ENCODE measurements at places on chromosomes 2 and 18.
A peak's percentile ranks its signal among the peaks of the same experiment; 100 is the strongest.

- no peak for DNase-seq
These were observed 30.9 kb upstream of the UBE2F start for GRCh38 chr2:237935740-237936452.

GRCh38 chr18:44096016-44096415 lies 584.7 kb upstream of the SETBP1 start:
- DNase-seq, result no peak

- no peak for DNase-seq
These were observed 19.0 kb upstream of the SERTAD2 start for GRCh38 chr2:64672708-64673107.

DNA sequence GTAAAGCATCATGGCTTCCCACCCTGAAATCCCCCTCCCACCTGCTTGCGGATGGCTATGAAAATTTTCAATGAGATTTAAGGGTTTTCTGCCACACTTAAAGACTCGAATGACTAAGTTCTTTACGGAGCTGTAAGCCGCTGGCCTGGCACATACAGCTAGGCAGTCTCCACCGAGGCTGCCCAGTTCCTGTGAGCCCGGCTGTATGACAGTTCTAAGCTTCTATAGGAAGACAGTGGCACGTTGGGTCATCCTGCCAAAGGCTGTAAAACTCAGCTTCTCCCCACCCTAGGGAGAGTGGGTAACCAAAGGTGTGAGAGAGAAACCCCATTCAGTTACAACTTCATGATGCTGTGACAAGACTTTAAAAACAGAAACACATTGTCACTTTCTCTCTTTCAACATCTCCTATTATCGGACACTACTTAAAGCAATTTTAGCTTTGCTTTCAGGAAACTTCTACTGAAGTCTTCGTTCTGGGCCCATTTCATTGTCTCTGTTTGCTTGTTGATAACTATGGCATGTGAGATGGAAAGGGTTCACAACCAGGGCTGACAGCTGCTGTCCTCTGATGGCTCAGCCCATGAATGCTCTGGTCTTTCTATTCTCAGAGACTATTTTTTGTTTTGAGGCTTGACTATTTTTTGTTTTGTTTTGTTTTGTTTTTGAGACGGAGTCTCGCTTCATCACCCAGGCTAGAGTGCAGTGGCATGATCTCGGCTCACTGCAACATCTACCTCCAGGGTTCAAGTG lies 7.1 kb downstream of the CASP8 start:
- no peak for DNase-seq

DNA sequence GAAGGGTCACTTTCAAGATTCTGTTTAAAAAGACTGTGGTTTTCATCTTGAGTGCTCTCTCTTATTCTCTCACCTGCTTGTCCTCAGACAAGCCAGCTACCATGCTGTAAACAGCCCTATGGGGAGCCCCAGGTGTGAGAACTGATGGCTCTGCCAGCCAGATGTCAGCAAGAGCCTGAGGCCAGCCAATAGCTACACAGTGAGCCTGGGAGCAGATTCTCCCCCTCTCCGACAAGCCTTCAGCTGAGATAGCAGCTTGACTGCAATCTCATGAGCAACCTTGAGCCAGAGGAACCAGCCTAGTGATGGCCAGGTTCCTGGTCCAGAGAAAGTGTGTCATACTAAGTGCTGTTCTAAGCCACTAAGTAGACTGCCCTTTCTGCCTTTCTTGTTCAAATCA lies 272.1 kb downstream of the NAPG start:
- no peak for DNase-seq

DNA sequence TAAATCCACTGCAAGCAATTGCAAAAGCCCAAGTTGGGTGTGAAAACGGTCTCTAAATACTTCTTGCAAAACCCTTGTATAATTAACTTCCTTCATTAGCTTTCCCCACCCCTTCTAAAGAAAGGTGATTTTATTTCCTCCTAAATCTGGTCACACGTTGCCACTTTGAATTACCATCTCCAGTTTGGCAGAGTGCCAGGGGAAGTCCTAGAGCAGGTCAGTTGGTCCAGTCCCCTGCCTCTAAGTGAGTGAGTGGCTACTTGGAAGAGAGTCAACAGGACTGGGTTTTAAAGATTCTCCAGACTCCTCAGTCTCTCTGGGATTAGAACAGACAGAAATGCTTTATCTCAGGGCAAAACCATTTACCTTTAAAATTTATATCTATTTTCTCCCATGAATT lies 18.7 kb upstream of the LYPD6B start:
- DNase-seq, result no peak

GRCh38 chr2:128779301-128780095 lies 460.8 kb upstream of the HS6ST1 start:
- no peak for DNase-seq

DNA sequence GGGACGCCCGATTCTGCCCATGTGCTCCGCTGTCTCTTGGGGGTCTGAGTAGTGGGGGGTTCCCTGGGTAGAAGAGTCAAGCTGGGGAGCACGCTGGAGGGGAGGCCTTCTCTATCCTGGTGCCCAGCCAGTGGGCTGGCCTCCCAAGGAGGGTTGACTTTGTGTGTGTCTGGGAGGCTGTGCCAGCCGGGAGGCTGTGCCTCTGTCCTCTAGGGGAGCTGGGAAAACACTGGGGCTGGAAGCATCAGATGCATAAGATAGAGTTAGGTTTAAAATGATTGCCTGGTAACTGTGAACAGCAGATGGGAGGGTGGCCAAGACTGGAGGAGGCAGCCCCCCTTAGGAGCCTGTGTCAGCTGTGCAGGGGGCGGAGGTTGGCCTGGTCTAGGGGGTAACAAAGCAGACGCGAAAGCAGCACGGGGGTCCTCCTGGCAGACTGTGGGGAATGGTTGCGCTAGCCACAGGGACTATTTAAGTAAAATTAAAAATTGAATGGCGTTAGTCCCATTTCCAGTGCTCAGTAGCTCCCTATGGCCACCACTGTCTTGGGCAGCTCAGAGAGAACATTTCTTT lies 1.3 kb downstream of the ING5 start:
- DNase-seq, result peak; percentile 28

- no peak for DNase-seq
These were observed 29.1 kb upstream of the CSRNP3 start for GRCh38 chr2:165440367-165440766.

DNA sequence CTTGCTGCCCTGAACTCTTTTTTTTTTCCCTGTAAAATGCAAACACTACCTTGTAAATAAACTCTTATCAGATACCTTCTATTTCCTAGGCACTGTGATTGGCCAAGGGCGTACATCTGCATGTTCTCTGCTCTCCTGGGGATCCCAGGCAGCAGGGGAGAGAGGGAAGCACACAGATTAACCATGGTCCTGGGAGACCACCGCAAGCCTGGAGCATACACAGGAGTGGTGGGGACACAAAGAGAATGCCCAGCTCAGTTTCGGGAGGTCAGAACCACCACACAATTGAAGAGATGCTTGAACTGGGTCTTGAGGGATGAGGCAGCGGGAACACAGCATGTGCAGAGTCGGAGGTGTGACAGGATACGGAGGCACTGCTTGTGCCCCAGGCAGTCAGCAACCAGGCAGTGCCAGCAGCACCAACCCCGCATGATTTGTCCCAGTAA lies 2.1 kb downstream of the GREB1 start:
- no peak for DNase-seq

DNA sequence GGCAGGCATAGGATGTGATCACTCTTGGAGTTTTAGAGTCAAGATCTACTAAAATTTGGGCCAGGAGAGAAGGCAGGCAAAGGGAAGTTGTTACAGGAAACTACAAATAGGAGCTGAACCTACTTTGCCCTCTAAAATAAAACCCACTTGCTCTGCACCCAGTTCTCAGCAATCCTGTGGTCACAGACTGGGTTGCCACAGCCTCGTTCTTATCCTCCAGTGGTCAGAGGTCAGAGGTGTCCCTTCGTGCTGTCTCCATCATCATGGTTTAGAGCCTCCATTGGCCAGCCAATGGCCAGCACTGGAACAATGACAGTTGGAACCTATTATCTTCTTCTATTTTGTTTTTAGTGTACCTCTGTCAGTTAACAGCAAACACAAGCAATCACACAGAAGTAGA lies 90.7 kb upstream of the TNP1 start:
- DNase-seq, result no peak

Measured in dorsolateral prefrontal cortex (tissue), 122 donors.